ENCODE measurements at places on chromosomes 2 and 18. TPM values are rescaled to one million over a fixed set of nuclear protein-coding genes. Genes with fewer than 3 reads are reported as not detected.

- no peak for DNase-seq
These were observed 59.8 kb upstream of the LYPD6B start for GRCh38 chr2:148978706-148979105.

- DNase-seq: no peak
These were observed 48.3 kb upstream of the BZW1 start for GRCh38 chr2:200763422-200763821.

DNA sequence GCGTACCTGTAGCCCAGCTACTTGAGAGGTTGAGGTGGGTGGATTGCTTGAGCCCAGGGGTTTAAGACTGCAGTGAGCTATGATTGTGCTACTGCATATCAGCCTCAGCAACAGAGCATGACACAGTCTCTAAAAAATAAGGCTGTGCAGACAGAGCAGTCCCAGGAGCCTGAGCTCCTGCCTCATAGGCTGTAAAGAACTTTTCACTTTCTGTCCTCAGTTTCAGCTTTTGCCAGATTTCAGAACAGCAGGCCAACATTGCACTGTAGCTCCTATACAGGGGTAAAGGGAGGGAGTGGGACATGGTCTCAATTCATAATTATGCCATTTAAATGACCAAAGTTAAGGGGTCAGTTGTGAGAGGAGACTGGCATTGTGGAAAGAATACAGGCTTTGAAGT lies 150.6 kb downstream of the GALNT1 start:
- DNase-seq: no peak

- DNase-seq: no peak
These were observed 470.8 kb downstream of the DLGAP1 start for GRCh38 chr18:3984163-3984757.

GRCh38 chr2:102703748-102704147 lies 58.1 kb upstream of the TMEM182 start:
- DNase-seq: no peak

DNA sequence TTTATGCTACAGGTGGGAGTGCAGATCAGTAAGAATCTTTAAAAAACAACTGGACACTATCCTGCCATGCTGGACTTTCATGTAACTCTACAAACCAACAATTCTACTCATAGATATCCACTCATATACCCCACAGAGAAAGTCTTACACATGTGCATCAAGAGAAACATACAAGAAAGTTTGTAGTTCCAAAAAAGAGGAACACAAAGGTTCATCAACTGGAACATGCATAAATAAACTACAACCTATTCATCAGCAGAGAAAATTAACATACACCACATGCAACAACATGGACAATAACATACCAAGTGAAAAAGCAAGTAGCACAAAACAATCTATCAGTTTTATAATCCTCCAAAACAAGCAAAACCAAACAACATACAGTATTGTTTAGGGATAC lies 17.0 kb downstream of the TCF4 start:
- DNase-seq: no peak

DNA sequence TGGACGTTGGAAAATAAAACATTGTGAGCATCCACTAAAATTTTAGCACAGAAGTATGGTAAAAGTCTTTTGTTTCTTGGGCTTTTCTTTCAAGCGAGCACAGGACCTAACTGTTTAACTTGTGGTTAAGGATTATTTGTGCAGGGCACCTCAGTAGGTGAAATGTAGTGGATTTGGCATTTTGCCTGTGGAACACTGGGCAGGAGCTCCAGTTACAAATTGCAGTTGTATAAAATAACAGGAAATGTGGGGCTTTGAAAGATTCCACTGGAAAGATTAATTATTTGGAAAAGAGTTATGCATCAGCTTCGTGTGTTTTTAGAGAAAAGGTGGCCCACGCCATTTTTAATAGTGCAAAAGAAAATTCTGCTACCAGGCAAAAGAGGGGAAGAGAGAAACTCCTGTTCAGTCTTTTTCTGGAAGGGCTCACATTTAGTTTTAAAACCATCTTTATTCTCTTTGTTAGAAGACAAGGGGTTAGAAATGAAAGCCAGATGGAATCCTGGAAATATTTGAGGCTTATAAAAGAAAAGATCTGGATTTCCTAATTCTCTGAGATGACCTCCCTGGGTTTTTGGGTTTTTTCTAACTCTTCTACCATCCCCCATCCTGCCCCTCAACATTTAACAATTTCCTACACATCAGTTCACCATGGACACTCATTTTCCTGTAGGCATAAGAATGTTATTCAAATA lies 144.3 kb upstream of the SERTAD2 start:
- DNase-seq: no peak

DNA sequence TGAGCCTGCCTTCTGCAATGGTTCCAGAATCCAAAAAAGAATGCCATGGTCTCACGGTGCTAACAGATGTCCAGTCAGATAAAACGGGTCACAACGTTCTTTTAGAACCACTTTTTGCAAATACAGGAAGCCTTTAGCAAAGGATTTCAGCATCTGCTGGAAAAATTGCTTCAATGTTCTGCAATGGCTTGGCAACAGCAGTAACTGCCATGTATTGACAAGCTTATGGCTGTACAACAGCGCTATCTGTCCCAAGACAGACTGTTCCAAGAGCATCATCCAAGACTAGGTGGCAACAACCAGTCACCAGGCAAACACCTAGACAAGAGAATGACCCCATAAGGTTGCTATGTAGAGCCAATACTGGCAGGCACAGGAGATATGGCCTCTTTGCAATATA lies 37.6 kb upstream of the RIOK3 start:
- no peak for DNase-seq

GRCh38 chr18:39825485-39826150 lies 2129.4 kb upstream of the PIK3C3 start:
- no peak for DNase-seq

DNA sequence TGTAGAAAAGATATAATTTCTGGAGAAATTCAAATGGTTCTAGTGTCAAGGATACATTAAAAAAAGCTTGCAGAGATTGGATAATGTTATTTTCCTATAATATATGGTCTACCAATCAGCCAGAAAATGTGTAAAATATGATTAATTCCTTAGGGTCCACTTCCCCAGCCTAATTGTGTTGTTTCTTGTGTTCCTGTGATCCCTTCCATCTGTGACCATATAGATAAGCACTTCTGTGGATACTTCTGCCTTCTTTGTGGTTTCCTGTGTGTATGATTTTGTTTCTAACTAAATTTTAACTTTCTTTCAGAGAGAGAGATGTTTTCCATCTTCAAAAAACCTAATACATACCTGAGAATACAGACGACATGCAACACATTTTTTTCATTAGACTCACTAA lies 367.1 kb upstream of the PIK3C3 start:
- no peak for DNase-seq

GRCh38 chr2:55159037-55159651 lies 72.9 kb downstream of the CLHC1 start:
- no peak for DNase-seq

DNA sequence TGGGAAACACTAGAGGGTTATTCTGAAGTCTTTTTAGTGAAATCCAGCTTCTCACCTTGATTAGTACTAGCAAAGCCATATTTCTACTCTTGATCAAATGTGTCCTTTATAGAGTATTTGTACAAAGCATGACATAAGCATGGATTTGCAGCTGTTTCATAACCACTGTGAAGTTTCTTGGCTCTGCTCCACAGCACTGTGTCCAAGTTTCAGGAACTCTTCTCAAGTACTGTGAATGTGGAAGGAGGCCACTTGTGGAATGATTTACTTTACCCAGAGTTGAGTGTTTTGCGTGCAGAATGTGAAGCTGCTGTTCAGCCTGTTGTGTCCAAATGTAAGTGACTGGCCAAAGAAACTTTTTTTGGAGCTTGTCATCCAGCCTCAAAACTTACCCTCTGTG lies 16.2 kb upstream of the MAPRE2 start:
- no peak for DNase-seq

DNA sequence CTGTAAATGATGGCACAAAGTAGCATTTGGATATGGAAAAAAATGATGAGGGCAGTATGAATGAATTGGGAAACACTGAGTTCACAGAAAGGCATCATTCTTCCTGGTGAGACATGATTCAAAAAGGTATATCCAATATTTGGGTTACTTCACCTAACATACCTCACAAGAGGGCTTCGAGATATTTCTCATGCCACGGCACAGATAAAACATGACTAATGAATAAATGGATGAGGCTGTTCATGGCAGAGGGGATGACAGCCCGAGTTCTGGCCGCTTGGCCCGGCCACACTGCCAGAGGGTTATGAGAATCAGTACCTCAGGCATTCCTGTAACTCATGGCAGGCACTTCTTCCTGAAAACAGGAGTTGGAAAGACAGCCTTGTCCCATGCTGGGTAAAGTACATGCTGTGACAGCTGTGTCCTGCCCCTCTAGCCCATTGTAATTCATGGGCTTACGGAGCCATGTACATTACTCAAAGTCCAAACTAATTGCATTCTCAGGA lies 116.0 kb upstream of the ACVR1C start:
- no peak for DNase-seq

- DNase-seq: no peak
These were observed 166.6 kb upstream of the HNMT start for GRCh38 chr2:137797641-137798040.

- no peak for DNase-seq
These were observed 361.8 kb upstream of the UBE2E3 start for GRCh38 chr2:180618570-180618969.

- peak; percentile 50 for DNase-seq
These were observed 5.7 kb downstream of the CCT7 start for GRCh38 chr2:73239776-73240175.

GRCh38 chr18:12960853-12961397 lies 13.1 kb downstream of the SEH1L start:
- DNase-seq: no peak

DNA sequence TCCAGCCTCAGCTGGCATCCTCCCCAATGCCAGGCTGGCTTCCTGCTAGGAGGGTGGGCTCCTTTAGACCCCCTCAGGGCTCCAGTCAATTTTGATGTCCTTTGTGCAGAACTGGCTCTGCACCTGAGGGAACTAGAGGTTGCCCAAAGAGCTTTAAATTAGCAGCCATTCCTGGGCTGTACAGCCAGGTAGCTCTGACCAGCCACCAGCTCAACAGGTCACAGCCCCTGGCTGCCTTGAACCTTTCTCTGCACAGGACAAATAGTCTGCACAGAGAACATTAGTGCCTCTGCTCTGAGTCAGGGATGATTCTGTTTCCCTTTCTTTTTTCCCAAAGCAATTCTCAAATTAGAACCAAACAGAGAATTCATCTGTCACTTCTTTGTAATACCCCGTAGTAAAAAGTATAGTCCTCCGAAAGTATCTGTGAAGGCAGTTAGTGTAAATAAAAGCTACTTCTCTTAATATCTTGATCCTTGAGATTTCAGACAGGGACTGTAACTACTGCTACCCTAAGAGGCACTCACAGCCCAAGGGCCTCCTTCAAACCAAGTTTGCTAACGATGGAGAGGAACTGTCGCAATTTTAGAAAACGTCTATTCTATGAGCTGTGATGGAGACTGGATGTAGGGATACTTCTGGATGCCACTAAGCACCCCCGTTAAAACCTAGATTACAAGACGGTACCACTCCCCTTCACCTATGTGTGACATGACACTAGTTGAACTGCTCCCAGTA lies 3.0 kb downstream of the TTC32 start:
- DNase-seq: no peak

GRCh38 chr18:49304751-49305150 lies 155.7 kb downstream of the DYM start:
- DNase-seq: no peak

DNA sequence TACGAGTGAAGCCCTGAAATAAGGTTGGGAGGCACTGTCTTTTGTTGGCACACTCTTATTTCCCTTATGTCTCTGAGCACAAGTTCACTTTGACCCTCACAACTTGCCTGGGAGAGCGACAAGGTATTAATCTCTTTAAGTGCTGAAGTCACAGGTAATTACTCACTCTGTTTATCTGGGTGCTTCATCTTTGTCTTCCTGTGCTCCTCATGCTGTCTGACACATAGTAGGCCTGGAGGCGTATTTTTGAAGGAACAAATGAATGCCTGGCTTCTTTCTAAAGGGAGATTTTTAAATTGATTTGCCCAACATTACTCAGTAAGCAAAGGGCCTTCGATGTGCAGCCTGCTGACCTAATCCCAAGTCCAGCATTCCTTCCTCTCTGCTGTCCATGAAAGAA lies 507.1 kb upstream of the TNP1 start:
- DNase-seq: no peak

DNA sequence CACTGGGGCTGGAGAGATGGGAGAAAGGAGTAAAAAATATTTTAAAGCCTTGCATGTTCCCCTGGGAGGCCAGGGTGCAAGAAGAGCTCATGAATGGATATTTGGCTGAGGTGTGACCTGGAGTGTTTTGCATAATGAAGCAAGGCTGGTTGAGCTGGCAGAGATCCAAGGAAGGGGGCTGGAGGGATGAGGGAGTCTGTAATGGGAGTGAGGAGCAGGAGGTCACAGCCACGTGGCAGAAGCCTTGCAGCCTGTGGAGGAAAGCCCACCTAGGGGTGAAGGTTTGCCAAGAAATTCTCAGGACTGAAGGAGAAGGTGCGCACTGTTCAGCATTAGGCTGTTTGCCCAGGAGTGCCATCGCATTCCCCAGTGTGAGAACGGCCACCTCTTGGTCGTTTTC lies 40.3 kb upstream of the ATP8B1 start:
- DNase-seq: no peak

DNA sequence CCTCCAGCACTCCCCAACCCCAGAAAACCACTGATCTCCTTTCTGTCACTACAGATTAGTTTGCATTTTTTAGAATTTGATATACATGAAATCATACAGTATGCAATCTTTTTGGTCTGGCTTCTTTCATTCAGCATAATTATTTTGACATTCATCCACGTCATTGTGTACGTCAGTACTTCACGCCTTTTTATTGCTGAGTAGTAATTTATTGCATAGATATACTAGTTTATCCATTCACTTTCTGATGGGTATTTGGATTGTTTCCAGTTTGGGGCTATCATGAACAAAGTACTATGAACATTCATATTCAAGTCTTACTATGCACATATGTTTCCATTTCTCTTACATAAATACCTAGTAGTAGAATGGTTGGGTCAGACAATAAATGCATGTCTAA lies 20.1 kb upstream of the CHN1 start:
- DNase-seq: no peak

The SRD5A2 gene
- total RNA-seq: 0.18 TPM

The GALNT13 gene
- total RNA-seq: 14.2 TPM

The TUBB8B gene
- not detected for total RNA-seq

The CYP27A1 gene
- total RNA-seq: 5.7 TPM

The KCNG3 gene
- 0.27 TPM for total RNA-seq

The EVX2 gene
- 0.73 TPM for total RNA-seq

The NT5C1B gene
- 0.09 TPM for total RNA-seq

The AMER3 gene
- total RNA-seq: 25.7 TPM

The GREB1 gene
- 34.0 TPM for total RNA-seq
